Astrocyte of the cerebellum (primary cell): ENCODE measurements at places on chromosomes 5 and 9.

DNA sequence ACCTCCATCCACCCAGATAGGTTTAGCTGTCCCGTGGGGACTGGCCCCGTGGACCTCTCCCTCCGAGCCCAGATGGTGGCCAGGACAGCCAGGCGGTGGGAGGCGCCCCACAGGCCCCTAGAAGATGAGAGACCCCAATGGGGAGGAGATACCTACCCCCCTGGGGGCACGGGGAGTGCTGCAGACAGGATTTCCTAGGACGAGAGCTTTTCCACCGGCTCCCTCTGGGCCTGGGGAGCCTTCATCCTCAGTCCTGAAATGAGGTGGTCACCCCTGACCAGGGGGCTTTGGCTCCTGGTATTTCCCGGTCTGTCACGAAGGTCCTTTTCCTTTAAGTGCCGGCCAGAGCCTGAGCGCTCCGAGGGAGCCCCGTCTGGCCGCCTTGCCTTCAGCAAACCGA is 46.8 kb downstream of the MRPL36 start:
- no peak for DNase-seq

DNA sequence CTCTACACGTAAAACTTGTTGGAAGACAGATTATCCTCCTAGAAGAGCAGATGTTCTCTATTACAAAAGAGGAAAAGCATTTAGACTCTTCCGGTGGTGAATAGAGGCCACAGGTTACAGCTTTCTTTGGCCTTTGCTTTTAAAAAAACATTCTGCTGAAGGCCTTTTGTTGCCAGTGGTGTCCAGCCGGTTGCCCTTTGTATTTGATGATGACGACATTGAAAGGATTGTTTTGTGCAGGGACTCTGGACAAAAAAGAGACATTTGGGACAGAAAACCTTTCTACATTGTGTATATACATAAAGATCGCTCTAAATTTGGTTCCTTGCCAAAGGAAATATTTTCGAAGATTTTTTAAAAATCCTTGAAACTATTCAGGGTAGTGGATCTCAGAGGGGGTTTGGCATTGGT is 180.3 kb downstream of the C9orf152 start:
- DNase-seq, result no peak

DNA sequence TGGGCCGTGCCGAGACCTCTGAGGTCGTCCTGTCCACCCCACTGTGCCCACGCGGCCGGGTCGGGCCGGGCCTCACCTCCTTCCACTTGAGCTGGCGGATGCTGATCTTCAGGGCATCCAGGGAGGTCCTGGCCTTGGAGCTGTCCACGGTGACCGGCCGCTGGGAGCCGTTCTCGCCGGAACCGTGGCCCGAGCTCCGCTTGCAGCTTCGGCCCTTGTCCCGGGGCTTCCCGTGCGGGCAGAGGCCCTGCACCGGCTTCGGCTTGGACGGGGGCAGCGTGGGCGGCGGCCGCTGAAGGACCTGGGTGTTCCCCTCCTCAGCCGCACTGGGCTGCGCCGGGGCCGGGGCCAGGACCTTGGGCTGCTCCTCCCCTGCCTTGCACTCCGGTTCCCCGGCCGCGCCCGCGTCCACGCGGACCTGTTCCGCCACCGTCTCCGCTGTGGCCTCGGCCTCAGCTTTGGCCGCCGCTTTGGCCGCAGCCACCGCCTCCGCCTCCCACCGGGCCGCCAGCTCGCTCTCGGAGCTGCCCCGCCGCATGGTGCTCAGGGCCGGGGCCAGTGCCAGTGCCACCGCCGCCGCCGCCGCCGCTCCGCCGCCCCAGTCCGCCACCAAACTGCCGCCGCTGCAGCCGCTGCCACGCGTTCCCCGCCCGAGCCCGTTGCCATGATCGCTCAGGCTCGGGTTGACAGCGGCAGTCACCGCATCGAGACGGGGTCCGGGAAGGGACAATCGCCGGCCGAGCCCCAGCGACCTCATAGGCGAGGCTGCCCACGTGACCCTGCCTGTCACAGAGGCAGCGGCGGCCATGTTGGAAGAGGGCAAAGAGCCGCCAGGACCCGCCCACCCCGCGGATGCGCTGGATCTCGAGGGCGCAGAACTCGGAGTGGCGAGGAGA is at the start of gene TTLL11:
Gene TTLL11, minus strand, starts transcription at position 698 of the 896 bp plus-strand sequence. Its CDS starts 160 bp downstream, at position 538.
- peak; percentile 65 for DNase-seq

DNA sequence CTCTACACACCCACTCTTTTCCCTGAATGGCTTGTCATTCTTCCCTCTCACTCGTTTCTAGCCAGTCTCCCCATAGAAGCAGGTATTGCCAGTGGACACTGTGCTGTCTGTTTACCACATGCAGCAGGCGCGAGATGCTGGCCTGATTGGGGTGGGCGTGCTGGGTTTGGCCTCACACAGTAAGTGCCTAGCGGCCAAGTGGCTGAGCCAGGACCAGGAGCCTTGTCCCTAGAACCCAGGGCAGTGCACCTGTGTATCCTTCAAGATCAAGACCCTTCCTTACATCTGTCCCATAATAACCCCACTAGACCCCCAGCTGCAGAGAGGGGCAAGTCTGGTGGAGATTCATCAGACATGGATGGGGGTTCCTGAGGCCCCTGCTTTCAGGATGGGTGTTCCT is 112.8 kb upstream of the IRX4 start:
- no peak for DNase-seq

DNA sequence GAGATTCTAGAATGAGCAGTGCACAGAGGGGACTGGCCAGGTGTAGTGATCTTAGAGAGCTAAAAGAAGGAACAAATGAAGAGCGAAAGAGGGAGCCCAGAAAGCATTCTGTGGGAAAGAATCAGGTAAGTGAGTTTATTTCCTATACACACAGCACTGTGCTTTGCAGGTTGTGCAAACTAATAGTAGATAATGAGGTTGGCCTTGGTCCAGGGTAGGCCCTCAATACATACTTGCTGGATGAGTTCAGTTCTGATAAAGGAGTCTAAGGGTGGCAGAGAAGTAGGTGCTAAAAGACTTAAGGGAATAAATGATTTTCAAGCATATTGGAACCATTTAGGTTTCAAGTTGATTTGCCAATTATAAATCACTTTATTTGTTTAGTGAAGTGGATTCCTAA is 122.0 kb downstream of the NPR3 start:
- DNase-seq, result no peak

DNA sequence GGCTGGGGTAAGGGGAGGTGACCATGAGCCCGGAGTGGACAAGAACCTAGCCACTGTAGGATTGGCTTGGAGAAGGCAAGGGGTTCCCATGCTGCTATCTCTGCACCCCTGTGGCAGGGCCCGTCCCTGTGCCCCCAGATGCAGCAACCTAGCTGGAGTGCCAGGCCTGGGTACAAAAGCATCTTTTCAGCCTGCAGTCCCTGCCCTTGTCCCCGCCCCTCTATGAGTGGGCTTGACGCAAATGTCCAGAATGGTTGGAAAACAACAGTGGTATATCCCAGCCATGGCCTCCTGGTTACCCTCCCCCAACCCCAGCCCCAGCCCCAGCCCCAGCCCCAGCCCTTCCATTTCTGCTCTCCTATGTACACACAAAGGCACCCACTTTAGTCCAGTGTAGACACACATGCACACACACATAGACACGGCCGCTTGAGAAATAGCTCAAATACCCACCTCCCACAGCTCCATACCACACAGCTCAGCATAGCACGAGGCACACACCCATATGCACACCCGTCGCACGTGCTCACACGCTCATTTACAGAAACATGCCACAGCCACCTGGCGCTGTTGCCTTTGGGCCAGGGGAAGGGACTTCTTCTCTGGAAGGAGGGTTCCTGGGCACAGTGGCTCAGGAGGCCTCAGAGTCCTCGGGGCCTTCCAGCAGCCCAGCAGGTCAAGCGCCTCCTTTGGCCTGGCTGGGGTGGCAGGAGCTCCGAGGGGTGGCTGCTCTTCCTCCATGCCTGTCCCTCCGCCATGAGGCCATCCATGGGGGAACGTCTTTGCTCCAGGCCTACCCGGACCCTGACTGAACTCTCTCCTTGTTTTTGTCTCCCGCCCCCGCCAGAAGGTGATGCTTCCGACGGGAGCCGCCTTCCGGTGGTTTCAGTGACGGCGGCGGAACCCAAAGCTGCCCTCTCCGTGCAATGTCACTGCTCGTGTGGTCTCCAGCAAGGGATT is 34.1 kb downstream of the CXXC5 start:
- DNase-seq, result no peak

- no peak for DNase-seq
Observed at GRCh38 chr9:137381501-137382443, 41.2 kb downstream of the EXD3 start.

DNA sequence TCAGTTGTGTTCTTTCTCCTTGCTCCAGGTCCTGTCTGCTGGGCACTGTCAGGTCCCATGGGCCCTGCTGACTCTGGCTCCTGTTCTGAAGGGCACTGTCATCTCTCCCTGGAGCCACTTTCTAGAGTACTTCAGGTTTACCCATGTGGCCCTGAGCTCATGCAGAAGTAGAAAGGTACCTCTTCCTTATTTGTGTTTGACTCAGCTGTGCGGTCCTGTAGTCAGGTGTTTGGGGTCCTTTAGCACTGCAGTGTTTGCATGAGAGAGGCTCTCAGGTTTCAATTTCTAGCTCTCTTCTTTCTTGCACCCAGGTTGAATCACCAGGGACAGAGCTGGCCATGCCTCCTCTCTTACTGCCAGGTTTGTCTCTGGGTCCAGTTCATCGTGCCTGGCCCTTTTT is 71.5 kb downstream of the HSPA4 start:
- no peak for DNase-seq
